Activated CD8-positive, alpha-beta T cell treated with anti-CD3 and anti-CD28 coated beads for 36 hours (primary cell): ENCODE measurements at places on chromosomes 4 and X.
A peak's percentile ranks its signal among the peaks of the same experiment; 100 is the strongest.

- H3K4me3 ChIP-seq, result no peak overlapping the region
- DNase-seq, result no peak
- H3K27me3 ChIP-seq, result no peaks in the 10 kb centered on the region
- H3K4me1 ChIP-seq, result no peaks in the 10 kb centered on the region
- H3K36me3 ChIP-seq, result no peaks in the 10 kb centered on the region
Measured at GRCh38 chrX:132631579-132632232, 142.9 kb upstream of the MBNL3 start.

GRCh38 chrX:19576742-19577141 lies 61.4 kb upstream of the MAP3K15 start:
- no peaks in the 10 kb centered on the region for H3K27me3 ChIP-seq
- no peak overlapping the region for H3K4me3 ChIP-seq
- no peak for DNase-seq

DNA sequence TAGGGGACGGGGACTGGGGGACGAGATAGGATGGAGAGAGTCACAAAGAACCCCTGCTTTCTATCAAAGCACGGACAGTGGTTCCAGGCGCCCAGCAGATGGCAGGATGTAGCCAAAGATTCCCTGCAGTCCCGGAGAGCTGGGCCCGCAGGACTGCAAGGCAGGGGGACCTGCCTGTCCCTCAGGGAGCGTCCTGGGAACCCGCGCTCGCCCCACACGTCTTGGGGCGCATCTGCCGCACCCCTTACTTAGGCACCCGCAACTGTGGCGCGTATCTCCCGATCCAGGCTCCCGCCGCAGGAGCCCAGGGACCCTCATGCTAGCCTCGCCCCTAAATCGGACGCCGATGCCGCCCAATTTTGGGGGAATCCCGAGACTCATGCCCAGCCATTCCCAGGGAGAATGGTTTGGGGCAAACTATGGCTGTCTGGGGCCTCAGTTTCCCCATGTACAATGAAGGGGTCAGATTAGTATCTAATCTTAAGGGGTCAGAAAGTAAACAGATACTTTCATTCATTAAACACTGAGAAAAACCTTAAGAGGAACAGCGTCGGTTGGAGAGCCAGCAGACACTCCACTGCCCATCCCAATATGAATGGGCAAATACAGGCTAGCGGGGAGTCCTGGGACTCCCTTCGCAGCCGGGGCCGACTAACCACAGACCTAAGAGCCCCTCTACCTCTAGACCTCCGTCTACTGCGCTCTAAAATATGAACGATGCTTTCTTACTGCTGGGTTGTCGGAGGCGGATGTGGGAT lies 581 bp upstream of the STK32B start:
- H3K36me3 ChIP-seq, result no peaks in the 10 kb centered on the region
- peaks cover 38% of the 10 kb centered on the region for H3K27me3 ChIP-seq
- H3K4me1 ChIP-seq, result peaks cover 13% of the 10 kb centered on the region
- H3K27ac ChIP-seq, result no peak overlapping the region
- peak overlapping the region; percentile 56 for H3K4me3 ChIP-seq

DNA sequence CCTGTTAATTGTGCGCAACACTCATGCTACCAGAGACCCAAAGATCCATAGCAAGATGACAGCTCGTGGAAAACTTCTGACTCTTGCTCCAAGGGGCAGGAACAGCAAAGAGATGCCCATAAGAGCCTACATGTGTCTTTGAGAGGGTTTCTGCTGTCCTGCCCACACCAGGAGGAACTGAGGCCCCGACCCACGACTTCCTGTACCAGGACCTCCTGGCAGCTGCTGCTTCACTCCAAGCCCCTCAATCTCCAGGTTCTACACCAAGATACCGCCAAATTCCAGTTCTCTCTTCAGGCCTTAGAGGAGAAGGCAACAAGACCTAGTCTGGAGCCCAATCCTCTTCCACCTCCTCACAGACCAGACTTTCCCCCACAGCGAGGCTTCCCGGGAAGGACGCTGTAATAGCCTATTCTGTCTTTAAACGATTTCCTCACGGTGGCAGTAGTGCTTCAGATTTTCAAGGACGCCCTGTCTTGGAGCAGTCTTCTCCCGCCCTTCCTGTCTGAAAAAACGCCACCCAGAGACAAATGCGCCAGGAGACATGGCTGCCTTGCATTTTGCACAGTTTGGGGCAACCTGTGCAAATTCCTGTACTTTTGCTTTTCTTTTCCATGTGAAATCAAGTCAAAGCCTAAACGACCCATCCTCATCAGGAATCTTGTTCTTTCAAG lies 230.2 kb upstream of the STK26 start:
- H3K4me3 ChIP-seq, result no peak overlapping the region
- H3K27me3 ChIP-seq, result no peaks in the 10 kb centered on the region
- H3K36me3 ChIP-seq, result peaks cover 11% of the 10 kb centered on the region
- DNase-seq, result no peak
- no peak overlapping the region for H3K27ac ChIP-seq

- H3K4me3 ChIP-seq, result no peak overlapping the region
- H3K27ac ChIP-seq, result peak overlapping the region; percentile 81
- no peak for DNase-seq
Measured at GRCh38 chr4:73066445-73066844, 3.1 kb downstream of the COX18 start.

DNA sequence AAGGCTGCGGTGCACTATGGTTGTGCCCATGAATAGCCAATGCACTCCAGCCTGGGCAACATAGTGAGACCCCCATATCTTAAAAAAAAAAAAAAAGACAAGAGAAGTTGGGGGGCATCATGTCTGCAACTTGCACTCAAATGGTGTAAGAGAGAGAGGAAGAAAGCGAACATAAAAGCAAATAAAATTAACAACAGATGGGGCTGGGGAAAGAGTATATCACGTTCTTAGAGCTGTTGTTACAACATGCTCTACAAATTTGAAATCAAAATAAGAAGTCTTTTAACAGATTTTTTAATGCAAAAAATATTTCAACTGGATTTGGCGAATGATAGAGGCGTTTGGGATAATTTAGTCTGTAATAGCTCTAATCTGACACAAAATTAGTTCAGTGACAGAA lies 144.9 kb downstream of the FNIP2 start:
- H3K27me3 ChIP-seq, result no peaks in the 10 kb centered on the region
- no peak overlapping the region for H3K4me3 ChIP-seq
- H3K27ac ChIP-seq, result no peak overlapping the region
- no peaks in the 10 kb centered on the region for H3K36me3 ChIP-seq
- no peak for DNase-seq
- peaks cover 4% of the 10 kb centered on the region for H3K4me1 ChIP-seq

- H3K27ac ChIP-seq, result no peak overlapping the region
- H3K36me3 ChIP-seq, result no peaks in the 10 kb centered on the region
- H3K4me1 ChIP-seq, result no peaks in the 10 kb centered on the region
- no peaks in the 10 kb centered on the region for H3K27me3 ChIP-seq
Measured at GRCh38 chrX:6693051-6693450, 158.1 kb upstream of the VCX3A start.

DNA sequence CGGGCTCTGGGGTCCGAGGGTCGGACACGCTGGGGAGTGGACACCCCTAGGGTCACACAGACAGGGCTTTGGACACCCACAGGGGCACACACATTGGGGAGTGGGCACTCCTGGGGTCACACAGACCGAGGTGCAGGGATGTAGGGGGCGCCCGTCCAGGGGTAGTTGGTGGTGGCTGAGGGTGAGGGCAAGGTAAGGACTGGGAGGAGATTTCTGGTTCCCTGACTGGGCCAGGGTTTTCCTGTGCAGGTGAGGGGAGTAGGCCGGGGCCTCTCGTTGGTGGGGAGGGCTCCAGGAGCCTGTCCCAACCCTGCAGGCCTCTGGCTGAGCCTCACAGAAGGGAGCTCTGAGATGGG lies 21.9 kb upstream of the WDR45 start:
- H3K4me3 ChIP-seq, result peak overlapping the region; percentile 88
- H3K27ac ChIP-seq, result peak overlapping the region; percentile 91
- no peaks in the 10 kb centered on the region for H3K36me3 ChIP-seq
- no peaks in the 10 kb centered on the region for H3K27me3 ChIP-seq
- H3K4me1 ChIP-seq, result peaks cover 2% of the 10 kb centered on the region
- DNase-seq, result no peak

DNA sequence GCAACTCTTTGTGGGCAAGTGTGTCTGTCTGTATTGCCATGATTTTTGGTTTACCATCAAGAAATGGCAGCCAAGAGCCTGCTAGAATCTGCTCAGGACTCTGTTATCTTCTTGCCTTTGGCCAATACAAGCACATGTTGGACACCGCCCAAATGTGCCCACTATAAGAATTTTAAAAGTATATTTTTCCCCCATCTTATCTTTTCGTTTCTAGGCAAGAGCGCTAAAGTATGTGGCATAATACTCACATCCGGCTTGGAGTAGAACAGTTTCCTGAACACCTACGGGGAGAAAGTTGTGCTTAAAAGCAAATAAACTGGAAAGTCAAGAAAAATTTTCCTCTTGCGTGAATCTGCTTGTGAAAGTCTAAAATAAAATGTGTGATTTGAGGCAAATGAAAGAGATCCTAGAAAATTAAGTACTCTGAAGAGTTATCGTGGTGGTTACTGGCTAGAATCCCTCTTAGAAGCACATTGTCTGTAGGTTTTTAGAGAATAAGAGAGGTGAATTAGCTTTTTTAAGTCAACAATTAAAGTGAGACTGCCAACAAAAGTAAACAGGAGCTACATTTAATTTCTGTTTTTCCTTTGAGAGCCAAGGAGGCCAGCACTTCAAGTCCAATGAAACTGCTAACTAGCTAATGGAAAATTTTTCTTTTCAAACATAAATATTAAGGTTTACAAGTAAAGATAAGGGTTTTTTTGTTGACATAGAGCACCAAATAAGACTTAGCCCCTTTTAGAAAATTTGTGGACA lies 220.2 kb downstream of the SOWAHB start:
- DNase-seq, result no peak
- no peak overlapping the region for H3K27ac ChIP-seq
- H3K27me3 ChIP-seq, result peaks cover 21% of the 10 kb centered on the region
- no peak overlapping the region for H3K4me3 ChIP-seq

GRCh38 chrX:108049649-108050048 lies 4.8 kb downstream of the VSIG1 start:
- no peak overlapping the region for H3K4me3 ChIP-seq
- H3K27ac ChIP-seq, result no peak overlapping the region
- peaks cover 10% of the 10 kb centered on the region for H3K4me1 ChIP-seq
- H3K36me3 ChIP-seq, result no peaks in the 10 kb centered on the region

- peaks cover 21% of the 10 kb centered on the region for H3K4me1 ChIP-seq
- H3K4me3 ChIP-seq, result no peak overlapping the region
- DNase-seq, result no peak
- peaks cover 10% of the 10 kb centered on the region for H3K27me3 ChIP-seq
Measured at GRCh38 chr4:174524242-174524641, 2.0 kb upstream of the HPGD start.

GRCh38 chr4:81754169-81754568 lies 282.5 kb upstream of the RASGEF1B start:
- H3K4me1 ChIP-seq, result peaks cover 20% of the 10 kb centered on the region
- H3K27ac ChIP-seq, result no peak overlapping the region
- H3K27me3 ChIP-seq, result no peaks in the 10 kb centered on the region
- no peak overlapping the region for H3K4me3 ChIP-seq
- no peaks in the 10 kb centered on the region for H3K36me3 ChIP-seq
- DNase-seq, result no peak

- no peak overlapping the region for H3K27ac ChIP-seq
- no peak overlapping the region for H3K4me3 ChIP-seq
- peaks cover 20% of the 10 kb centered on the region for H3K36me3 ChIP-seq
- H3K27me3 ChIP-seq, result no peaks in the 10 kb centered on the region
- no peak for DNase-seq
Measured at GRCh38 chrX:1400742-1401471, 9.0 kb upstream of the SLC25A6 start.

GRCh38 chr4:97984545-97985131 lies 158.6 kb downstream of the STPG2 start:
- no peak overlapping the region for H3K27ac ChIP-seq
- H3K4me3 ChIP-seq, result no peak overlapping the region
- no peaks in the 10 kb centered on the region for H3K27me3 ChIP-seq

DNA sequence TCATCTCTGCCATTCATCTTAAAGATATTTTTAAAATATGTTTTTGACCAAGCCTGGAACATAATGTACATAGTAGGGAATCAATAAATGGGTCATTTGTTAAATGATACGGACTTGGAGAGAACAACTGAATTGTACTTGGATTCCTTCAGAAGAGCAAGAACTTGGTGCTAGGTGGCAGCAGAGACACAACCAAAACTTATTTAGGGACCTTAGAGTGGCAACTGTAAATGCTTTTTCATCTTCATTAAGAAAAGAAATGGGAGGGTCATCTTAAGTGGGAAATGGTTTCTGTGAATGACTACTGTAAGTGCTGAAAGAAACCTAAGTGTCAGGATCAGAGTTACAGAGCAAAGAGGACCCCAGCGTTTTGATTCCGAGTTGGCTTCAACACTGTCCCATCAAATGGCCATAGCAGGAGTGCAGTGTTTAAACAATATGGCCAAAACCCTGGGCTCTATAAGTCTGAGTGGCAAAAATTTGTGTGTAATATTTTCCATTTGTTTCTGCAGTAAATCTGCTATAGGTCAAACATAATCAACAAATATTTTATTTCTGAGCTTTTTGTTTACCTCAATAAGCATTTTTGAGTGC lies 213.6 kb downstream of the PALLD start:
- H3K36me3 ChIP-seq, result no peaks in the 10 kb centered on the region
- peaks cover 7% of the 10 kb centered on the region for H3K4me1 ChIP-seq

DNA sequence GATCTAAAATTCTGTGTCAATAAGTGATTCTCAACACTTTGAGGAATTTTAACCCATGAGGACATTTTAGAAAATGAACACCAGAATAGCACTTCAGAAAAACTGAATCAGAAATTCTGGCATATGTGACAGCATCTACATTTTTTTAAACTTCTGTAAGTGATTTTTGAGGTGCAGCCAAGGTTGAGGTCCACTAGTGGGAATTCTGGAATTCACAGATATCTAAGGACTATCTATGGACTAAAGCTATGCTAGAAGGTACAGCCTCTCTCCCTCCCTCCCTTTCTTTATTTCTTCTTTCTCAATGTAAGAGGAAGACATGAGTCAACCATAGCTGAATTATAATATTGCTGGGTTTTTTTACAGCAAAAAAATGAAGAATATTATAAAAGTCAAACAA lies 508.2 kb upstream of the ATOH1 start:
- H3K27me3 ChIP-seq, result no peaks in the 10 kb centered on the region
- H3K4me3 ChIP-seq, result no peak overlapping the region
- no peak for DNase-seq
- no peaks in the 10 kb centered on the region for H3K4me1 ChIP-seq
- no peaks in the 10 kb centered on the region for H3K36me3 ChIP-seq
- no peak overlapping the region for H3K27ac ChIP-seq

DNA sequence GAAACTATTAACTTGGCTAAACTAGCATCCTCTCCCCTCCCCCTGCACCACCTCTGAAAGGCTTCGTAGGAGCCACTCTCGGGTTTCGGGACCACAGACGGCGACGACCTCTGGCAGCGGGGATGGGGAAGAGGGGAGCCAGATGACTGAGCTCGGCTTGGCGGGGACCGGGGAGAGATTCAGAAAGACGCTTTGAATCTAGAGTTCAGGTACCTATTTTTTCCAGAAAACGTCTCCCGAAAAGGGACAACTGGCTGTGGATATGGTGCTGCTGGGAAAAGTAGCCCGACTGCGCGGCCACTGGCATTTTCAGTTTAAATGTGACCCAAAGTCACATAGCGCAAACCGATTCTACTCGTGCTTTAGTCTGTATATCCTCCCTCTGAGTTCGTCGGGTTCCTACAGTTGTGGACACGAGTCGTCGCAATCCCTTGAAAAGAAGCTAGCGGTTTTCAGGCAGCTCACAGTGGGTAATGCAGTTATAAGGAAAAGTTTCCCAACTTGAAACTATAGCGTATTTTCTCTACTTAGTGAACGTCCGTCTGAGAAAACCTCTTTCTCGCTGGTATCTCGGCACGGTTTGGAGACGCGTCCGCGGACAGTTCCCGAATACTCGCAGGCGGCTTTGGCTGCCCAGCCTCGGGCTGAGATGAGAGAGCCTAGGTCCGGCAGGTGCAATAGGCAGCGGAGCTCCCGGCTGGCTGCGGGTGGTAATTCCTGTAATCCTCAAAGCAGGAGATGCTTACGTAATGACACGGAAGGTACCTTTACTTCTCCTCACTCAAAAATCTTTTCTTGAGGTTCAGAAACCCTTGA lies 1.3 kb downstream of the PARM1 start:
- H3K27ac ChIP-seq, result no peak overlapping the region
- peak; percentile 2 for DNase-seq
- peak overlapping the region; percentile 60 for H3K4me3 ChIP-seq
